ENCODE measurements at places on chromosomes 3 and 15. TPM values are rescaled to one million over a fixed set of nuclear protein-coding genes. Genes with fewer than 3 reads are reported as not detected.
A peak's percentile ranks its signal among the peaks of the same experiment; 100 is the strongest.

DNA sequence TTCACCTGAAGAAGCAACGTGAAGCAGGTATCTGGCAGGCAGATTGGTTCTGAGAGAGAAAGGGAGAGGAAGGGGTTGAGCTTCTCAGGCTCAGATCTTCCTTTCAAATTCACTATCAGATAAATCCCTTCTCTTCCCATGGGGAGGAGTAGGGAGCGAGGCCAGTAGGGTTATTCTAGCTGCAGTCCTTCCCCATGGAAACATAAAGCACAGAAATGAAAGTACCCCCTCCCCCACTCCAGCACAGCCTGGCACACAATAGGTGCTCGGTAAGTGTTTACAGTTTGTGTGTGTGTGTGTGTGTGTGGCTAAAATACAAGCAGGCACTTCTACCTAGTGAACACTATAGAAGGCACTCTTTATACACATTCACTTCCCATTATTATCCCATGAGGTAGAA lies 20.8 kb upstream of the VPS8 start:
- no peak overlapping the region for H3K27ac ChIP-seq
- no peak for DNase-seq
- no peaks in the 10 kb centered on the region for H3K36me3 ChIP-seq
- no peak overlapping the region for H3K4me3 ChIP-seq
- H3K27me3 ChIP-seq: no peaks in the 10 kb centered on the region
- peaks cover 4% of the 10 kb centered on the region for H3K4me1 ChIP-seq

- H3K27me3 ChIP-seq: no peaks in the 10 kb centered on the region
- H3K4me1 ChIP-seq: peaks cover 68% of the 10 kb centered on the region
- H3K36me3 ChIP-seq: no peaks in the 10 kb centered on the region
- H3K4me3 ChIP-seq: peak overlapping the region; percentile 34
These were observed 307.7 kb downstream of the RPLP1 start for GRCh38 chr15:69760258-69760845.

- no peak overlapping the region for H3K27ac ChIP-seq
- H3K4me1 ChIP-seq: no peaks in the 10 kb centered on the region
- H3K4me3 ChIP-seq: no peak overlapping the region
- H3K36me3 ChIP-seq: no peaks in the 10 kb centered on the region
- no peaks in the 10 kb centered on the region for H3K27me3 ChIP-seq
These were observed 906.1 kb downstream of the CADM2 start for GRCh38 chr3:85864896-85865295.

Gene KLF15
- not detected for polyA plus RNA-seq

DNA sequence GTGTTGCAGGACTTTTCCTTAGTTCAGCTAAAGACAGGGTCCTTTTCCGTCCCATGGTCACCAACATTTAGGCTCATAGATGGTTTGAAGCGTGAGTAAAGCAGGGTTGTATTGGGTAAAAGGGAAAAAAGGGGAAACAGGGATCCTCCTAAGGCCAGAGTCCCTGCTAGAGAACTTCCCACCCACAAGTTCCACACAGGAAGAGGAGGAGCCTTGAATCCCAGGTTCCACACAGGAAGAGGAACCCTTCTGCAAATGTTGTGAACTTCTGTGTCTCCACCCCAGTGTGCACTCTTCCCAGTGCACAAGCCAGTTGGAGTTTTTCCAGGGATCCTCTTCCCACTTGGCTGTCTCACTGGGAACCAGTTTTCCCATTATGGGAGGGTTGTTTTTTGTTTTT lies 27.6 kb upstream of the ATP8B4 start:
- no peaks in the 10 kb centered on the region for H3K27me3 ChIP-seq
- no peaks in the 10 kb centered on the region for H3K4me1 ChIP-seq

DNA sequence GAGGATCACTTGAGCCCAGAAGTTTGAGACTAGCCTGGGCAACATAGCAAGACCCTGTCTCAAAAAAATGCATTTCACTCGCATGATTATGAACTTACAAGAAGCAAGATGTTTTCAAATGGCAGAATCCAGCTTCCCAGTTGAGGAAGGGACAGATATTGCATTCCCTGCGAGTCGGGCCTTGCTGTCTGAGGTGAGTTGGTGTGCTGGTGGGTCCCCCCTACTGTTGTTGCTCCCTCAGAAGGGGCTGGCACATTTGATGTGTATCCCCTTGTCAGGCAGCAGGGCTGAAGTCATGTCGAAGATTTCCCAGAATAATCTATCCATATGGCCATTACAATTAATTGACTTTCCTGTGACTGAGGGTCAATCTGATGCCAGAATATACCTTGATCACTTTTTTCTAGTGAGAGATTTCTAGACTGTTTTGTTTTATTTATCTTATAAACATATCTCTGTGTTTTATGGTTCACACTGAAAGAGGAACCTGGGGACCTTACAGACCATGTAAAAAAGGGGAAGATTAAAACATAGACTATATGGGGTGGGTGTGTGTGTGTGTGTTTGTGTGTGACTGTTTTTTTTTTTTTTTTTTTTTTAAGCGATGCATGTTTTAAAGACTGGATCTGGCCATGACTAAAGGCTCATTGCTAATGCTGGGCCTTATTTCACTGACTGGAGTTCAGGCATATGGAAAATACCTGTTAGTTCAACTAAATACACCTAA lies 112.1 kb upstream of the MRPS22 start:
- H3K27ac ChIP-seq: no peak overlapping the region
- no peaks in the 10 kb centered on the region for H3K36me3 ChIP-seq

Gene ROBO2
- not detected for polyA plus RNA-seq

DNA sequence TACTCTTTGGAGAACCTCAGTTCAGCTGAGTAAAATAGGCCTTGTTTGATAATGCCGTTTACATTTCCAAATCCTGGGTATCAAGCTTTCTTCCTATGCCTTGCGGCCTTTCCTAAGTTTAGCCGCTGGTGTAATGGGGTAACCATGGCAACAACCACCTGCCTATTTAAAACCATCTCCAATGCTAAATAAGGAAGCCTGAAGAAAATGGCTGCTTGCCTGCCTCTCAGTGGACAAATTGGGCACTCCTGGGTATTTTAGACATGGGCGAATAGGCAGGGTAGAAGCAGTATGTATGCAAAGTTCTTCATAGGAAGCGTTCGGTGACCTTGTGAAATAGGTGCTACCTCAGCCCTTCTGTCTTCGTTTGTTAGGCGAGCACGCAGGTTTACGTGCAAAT lies 122.7 kb downstream of the DGKG start:
- H3K36me3 ChIP-seq: no peaks in the 10 kb centered on the region
- no peaks in the 10 kb centered on the region for H3K4me1 ChIP-seq
- H3K27me3 ChIP-seq: no peaks in the 10 kb centered on the region
- no peak for DNase-seq
- no peak overlapping the region for H3K27ac ChIP-seq

DNA sequence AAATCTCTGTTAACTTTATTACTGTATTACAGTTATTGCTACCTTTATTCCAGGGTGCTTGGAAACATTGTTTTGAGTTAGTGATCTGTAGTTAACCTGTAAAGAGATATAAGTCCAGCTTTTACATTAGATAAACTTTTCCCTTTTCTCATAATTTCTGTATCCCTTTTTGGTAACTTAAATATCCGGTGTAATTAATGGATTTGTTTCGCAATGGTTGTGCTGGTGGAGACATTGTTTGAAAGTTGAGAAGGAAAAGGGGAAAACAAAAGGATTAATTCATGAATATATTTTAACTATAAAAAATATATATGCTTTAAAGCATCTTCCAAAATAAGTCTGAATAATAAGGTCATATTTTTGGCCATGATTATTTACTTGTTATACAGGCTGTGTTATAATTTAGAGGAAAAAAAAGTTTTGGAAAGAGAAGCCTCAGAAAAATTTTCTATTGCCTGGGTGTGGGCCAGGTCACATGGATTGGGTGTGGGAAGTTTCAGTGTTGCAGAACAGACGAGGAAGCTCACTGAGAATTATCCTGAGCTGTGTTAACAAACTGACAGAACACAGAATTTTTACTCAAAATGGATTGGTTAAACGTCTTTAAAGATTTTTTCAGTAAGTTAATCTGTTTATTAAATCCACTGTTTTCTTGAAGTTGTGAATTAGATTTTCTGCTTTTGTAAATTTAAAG lies 27.7 kb upstream of the IL20RB start:
- H3K36me3 ChIP-seq: peaks cover 3% of the 10 kb centered on the region
- peaks cover 21% of the 10 kb centered on the region for H3K4me1 ChIP-seq
- H3K27me3 ChIP-seq: no peaks in the 10 kb centered on the region
- no peak for DNase-seq
- no peak overlapping the region for H3K4me3 ChIP-seq

DNA sequence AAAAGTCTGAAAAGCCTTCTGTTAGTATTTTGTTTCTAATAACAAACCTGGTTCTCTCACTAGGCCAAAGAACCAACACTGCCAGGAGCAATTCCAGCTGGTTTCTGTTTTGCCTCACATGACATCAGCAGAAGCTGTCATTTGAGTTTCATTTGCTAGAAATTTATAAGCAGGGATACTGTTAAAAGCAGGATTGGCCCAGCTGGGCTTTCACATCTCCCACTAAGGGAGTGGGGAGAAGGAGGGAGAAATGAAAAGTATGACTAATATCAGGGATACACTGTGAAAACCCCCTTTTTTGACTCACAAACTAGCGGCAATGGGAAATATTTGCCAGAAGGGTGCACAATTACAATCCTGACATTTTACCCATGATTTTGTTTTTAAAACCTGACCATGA lies 5.3 kb downstream of the CCDC80 start:
- no peaks in the 10 kb centered on the region for H3K36me3 ChIP-seq
- H3K27ac ChIP-seq: no peak overlapping the region
- no peak for DNase-seq
- no peaks in the 10 kb centered on the region for H3K4me1 ChIP-seq
- no peaks in the 10 kb centered on the region for H3K27me3 ChIP-seq
- no peak overlapping the region for H3K4me3 ChIP-seq

Gene GAP43
- polyA plus RNA-seq: not detected

- peaks cover 22% of the 10 kb centered on the region for H3K4me1 ChIP-seq
- H3K36me3 ChIP-seq: no peaks in the 10 kb centered on the region
- H3K4me3 ChIP-seq: no peak overlapping the region
- H3K27ac ChIP-seq: no peak overlapping the region
- DNase-seq: no peak
These were observed 84.2 kb upstream of the TBL1XR1 start for GRCh38 chr3:177281292-177282118.

- no peak overlapping the region for H3K27ac ChIP-seq
- H3K36me3 ChIP-seq: no peaks in the 10 kb centered on the region
- DNase-seq: no peak
- no peaks in the 10 kb centered on the region for H3K27me3 ChIP-seq
These were observed 827.4 kb downstream of the SI start for GRCh38 chr3:164250923-164251322.

DNA sequence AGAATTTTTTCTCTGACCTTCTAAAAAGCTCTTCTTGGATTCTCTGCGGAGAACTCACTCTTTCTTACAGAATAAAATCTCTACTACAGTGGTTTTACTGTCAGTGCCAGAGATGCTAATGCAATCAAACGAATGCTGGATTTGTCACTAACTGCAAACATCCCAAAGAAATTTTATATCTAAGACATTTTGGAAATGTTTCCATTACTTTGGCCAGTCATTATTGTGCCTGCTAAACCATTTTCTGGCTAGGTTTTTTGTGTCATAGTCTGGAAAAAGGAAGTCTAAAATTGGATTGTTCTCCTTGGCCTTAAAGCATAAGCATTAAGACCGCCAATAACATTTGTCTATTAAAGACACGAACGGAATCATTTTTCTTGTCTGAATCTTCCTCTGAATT lies 54.0 kb downstream of the PLOD2 start:
- no peaks in the 10 kb centered on the region for H3K27me3 ChIP-seq
- no peaks in the 10 kb centered on the region for H3K36me3 ChIP-seq
- H3K4me1 ChIP-seq: no peaks in the 10 kb centered on the region
- no peak for DNase-seq

GRCh38 chr15:76197703-76198455 lies 113.4 kb downstream of the ETFA start:
- H3K27ac ChIP-seq: no peak overlapping the region
- H3K36me3 ChIP-seq: no peaks in the 10 kb centered on the region
- no peak overlapping the region for H3K4me3 ChIP-seq
- no peaks in the 10 kb centered on the region for H3K4me1 ChIP-seq

Gene VPS39
- 31.8 TPM for polyA plus RNA-seq

- no peaks in the 10 kb centered on the region for H3K27me3 ChIP-seq
- H3K4me3 ChIP-seq: no peak overlapping the region
- H3K4me1 ChIP-seq: no peaks in the 10 kb centered on the region
- DNase-seq: no peak
These were observed 11.3 kb upstream of the P2RY12 start for GRCh38 chr3:151395806-151396205.

Gene TMEM108
- not detected for polyA plus RNA-seq

DNA sequence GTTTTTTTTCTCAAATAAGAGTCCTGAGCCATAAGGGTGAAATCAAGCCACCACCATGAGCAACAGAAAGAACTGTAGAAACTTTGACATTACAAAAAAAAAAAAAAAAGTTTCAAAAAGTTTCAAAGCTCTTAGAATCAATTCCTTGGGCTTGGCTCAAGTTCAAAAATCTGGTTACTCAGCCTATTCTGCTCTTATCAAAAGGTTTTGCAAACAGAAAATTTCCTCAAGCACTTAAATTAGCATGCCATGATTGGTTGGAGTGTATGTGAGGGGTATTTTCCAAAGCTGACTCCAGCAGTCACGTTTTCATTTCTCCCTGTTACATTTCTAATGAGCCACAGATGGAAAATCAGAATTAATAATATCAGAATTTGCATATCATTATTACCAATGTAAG lies 12.1 kb upstream of the PEX5L start:
- no peaks in the 10 kb centered on the region for H3K36me3 ChIP-seq
- H3K4me3 ChIP-seq: no peak overlapping the region
- no peak overlapping the region for H3K27ac ChIP-seq
- no peaks in the 10 kb centered on the region for H3K4me1 ChIP-seq

Gene PDIA5
- 3.4 TPM for polyA plus RNA-seq

DNA sequence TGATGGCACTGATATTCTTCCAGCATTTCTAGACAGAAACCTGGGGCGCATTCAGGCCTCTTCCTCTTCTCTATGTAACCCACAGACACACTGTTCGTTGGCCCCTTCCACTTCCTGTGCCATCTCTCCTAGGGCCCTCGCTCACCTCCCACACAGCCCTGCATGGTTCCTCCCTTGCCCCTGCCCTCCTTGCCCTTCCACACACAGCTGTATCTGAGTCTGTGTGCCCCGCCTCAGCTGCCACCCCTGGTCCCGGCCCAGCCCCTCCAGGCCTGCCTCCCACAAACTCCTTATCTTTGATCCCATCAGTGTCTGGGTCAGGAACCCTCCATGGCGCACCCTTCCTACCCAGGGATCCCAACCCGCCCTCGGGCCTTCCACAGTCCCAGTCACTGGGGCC lies 37.9 kb downstream of the RAB6B start:
- no peaks in the 10 kb centered on the region for H3K36me3 ChIP-seq
- no peak overlapping the region for H3K4me3 ChIP-seq
- no peaks in the 10 kb centered on the region for H3K27me3 ChIP-seq

GRCh38 chr3:47912006-47912504 lies 104.2 kb downstream of the MAP4 start:
- no peaks in the 10 kb centered on the region for H3K4me1 ChIP-seq
- H3K27me3 ChIP-seq: no peaks in the 10 kb centered on the region
- H3K36me3 ChIP-seq: peaks cover 19% of the 10 kb centered on the region
- DNase-seq: no peak
- H3K27ac ChIP-seq: no peak overlapping the region

DNA sequence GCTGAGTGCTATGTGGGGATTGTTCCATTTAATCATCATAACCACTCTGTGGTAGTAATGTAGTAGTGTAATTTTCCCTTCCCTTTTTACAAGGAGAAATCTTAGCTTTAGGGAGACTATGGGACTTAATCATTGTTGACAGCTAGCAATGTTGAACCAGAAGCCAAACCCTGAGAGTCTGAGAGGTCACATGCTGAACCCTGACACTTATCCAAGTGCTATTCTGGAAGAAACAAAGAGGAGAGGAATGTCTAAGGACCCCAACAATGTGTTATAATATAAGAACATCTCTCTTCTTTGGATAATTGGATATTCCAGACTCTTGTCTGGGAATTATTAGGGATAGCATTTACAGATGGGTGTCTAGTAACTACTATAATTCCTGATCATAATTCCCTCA lies 58.4 kb downstream of the GAP43 start:
- H3K36me3 ChIP-seq: no peaks in the 10 kb centered on the region
- no peak overlapping the region for H3K4me3 ChIP-seq
- DNase-seq: no peak
- no peak overlapping the region for H3K27ac ChIP-seq

All from naive thymus-derived CD4-positive, alpha-beta T cell (primary cell).